Activated CD8-positive, alpha-beta memory T cell treated with anti-CD3 and anti-CD28 coated beads for 48 hours (primary cell): ENCODE measurements at places on chromosomes 6 and 20.

DNA sequence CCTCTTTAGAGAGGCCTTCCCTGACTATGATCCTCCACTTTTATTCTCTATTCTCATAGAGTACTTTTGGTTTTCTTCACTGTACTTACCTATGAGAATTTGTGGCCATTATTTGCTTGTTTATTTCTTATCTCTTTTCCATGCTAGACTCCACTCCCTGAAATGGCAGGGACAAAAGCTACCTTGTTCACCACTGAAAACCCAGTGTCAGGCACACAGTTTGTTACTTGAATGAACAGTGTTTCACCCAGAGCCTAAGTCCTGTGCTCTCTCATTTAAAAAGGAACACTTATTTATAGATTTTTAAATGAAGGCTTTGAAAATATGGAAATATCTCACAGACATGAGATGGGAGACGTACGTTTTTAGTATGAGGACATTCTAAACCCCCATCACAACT, 47.7 kb upstream of the ENPP5 start:
- no peak for DNase-seq

GRCh38 chr6:89464295-89464694, 31.3 kb downstream of the ANKRD6 start:
- no peak for DNase-seq

GRCh38 chr6:6843057-6843627, 254.6 kb downstream of the LY86 start:
- DNase-seq = no peak

DNA sequence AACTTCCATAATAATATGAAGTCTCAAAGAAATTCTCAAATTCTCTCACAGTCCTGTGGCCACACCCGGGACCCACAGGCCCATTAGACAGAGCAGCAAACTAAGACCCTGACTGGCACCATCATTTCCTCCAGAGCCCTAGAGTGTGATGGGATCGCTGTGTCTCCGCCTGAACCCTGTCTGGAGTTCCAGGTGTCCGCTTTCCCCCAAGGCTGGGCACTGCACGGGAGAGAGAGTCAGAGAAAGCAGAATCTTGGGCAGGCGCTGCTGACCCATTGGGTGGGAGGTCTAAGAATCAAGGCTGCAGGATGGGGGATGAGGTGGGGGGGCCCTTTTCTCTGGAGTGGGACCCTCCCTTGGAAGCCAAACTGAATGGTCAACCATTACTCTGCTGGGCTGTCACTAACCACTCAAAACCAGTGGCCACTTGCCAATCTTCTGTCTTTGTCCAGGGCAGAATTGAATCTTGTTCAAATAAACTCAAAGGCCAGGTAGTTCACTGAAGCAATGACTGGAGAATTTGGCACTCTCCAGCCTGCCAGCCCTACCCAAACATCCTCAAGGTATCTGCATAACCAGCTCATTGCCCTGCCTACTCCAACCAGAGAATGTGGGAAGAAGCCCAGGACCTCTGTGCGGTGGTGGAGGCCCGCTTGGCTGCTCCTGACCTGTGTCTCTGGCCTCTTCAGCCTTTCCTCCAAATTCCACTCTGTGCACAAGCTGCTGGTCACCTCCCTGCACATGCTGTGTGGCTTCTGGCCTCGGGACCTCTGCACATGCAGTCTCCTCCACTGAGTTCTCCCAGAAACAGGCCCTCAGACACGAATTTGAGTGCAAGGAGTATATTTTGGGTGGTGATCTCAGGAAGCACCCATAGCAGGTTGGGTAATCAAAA, 141.1 kb downstream of the CEBPB start:
- no peak for DNase-seq
